Spinal cord (tissue), 10 donors: ENCODE measurements at places on chromosomes 2 and 18. TPM values are rescaled to one million over a fixed set of nuclear protein-coding genes. Genes with fewer than 3 reads are reported as not detected.

GRCh38 chr2:191018643-191019119, 4.7 kb upstream of the STAT1 start:
- no peak for DNase-seq

DNA sequence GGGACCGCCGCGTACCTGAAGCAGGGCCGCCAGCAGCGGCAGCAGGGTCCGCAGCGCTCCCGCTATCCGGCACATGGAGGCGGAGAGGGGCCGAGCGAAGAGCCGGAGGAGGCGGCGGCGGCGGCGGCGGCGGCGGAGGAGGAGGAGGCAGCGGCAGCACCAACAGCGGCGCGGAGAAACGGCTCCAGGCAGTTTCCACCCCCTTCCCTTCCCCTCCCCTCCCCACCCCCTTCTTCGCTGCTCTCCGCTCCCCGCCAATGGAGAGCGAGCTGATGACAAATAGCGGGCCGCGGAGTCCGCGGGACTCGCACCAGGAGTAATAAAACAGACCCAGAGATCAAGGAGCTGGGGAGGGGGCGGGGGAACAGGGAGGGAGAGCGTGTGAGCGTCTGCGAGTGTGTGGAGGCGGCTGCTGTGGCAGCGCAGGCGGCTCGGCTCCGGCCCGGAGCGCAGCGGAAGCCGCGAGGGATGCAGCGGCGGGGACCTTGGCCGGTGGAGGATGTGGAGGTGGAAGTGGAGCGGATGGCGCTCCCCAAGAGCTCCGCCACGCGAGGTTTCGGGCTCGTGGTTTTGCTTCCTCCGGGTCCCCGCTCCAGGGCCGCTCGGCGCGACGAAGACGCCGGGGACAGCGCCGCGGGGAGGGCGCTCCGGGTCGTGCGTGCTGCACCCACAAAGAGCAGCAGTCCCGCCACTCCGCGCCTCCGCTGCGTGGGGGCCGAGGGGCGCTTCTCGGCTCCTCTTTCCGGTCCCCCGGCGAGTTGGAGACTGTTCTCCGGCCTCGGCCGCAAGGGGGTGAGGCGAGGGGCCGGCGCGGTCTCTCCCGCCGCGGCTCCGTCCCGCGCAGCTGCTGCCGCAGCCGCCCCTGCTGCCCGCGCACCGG, at the start of gene CDH2:
TSS of gene CDH2 (minus strand) at position 183 of the 880 bp plus-strand sequence. CDS start at position 75, 108 bp downstream.
- peak; percentile 86 for DNase-seq

- no peak for DNase-seq
These were observed 28.2 kb upstream of the SLC8A1 start for GRCh38 chr2:40480073-40480472.

Gene FEV
- polyA plus RNA-seq: 0.11 TPM

Gene CMPK2
- polyA plus RNA-seq: 6.6 TPM

Gene PLEKHH2
- 16.2 TPM for polyA plus RNA-seq
